GM23248 (cell line): ENCODE measurements at places on chromosomes 7 and 10. TPM values are rescaled to one million over a fixed set of nuclear protein-coding genes. Genes with fewer than 3 reads are reported as not detected.

DNA sequence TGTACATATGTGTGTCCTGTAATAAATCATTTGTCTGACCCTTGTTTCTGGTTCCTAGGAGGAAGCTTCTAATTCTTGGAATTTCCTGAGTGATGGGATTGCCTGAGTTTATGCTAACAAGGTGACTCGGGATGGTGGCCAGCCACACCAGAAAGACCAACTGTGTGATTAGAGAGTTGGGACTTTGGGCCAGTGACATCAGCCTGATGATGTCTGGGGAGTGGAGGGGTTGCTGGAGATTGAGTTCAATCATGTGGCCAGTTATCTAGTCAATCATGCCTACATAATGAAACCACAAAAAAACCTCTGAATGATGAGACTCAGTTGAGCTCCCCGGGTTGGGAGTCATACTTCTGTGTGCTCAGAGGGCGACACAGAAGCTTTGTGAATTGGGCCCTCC lies 23.5 kb upstream of the CARD11 start:
- no peak for DNase-seq

TMEM176A gene
- not detected in 2 replicates for total RNA-seq

- no peak for DNase-seq
Measured at GRCh38 chr7:103803631-103804030, 185.8 kb downstream of the RELN start.

DNA sequence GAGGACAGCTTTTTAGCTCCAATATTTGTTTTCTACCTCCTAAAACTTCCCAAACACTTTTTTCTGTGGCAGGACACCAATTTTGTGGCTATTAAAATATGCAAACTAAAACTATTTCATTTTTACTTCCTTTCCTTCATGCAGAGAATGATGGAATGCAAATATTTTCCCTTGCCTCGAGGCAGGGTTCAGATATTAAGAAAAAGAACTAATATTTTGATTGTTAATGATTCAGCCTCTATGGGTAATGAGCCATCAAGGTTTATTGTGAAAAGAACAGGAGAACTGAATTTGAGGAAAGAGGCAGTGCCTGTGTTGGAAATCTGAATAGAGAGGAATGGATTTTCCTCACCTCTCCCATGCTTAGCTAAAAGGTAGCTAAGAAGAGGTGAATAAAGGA lies 43.1 kb upstream of the CASD1 start:
- no peak for DNase-seq

DNA sequence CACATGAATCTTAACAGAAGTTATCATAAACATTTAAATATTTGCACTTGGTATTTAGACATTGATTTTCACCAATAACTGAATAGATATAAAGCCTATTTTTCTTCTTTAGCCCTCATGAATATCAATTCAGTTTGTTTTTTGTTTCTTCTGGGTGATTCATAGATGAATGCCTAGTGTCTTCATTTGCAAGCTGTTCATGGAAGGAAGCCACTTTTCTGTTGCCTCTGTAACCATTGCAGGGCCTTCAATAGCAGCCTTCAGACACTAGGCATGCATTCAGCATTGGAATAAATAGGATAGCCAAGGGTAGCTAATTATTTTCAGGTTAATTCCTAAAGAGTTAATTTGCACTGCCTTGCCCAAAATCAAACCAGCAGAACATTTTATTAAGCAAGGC lies 375.3 kb downstream of the DPP6 start:
- DNase-seq = no peak

DNA sequence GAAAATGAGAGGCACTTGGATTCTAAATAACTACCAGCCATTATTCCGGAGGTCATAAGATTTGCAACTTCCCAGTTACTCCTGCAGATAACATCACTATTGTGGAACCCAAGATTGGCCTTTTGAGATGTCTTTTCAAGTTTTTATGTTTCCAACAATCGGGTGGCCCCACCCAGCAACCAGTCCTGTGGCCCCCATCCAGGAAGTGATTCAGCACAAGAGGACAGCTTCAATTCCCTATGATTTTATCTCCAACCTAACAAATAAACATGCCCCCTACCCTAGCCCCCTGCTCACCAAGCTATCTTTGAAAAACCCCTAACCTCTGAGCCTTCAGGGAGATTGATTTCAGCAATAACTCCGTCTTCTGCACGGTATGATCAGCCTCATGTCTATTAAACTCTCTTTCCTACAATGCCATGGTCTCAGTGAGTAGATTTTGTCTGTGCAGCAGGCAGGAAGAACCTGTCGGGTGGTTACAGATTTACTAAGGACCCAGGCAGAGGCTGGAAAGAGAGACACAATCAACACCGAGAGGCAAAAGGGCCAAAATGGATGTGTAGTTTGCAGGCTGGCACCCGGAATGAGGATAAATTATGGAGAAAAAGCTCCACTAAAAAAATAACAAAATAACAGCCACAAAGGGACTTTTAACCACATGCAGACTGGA lies 83.9 kb upstream of the UNC5B start:
- peak; percentile 41 for DNase-seq

DNA sequence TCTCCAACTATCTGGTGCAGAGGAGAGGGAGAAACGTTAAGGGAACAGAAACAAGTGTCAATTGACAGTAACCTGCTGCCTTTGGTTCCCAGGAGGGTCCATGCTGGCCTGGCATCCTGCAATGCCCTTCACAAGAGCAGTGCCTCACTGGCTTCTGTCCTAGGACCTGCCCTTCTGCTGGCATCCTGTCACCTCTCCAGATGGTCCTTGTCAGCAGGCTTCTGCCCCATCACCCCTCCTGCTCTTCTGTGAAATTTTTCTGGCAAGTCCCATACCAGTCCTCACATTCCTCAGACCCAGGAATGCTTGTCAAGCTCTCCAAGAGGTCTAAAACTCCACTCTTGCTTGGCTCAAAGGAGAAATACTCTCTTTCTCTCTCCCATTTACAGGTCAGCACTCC lies 34.2 kb downstream of the C10orf67 start:
- no peak for DNase-seq

- DNase-seq = no peak
Measured at GRCh38 chr7:84324136-84324630, 129.6 kb upstream of the SEMA3A start.

GRCh38 chr7:22427855-22428254 lies 70.9 kb upstream of the RAPGEF5 start:
- DNase-seq = no peak

RTKN2 gene
- total RNA-seq = under 0.01 and 0.11 TPM in 2 replicates

DNA sequence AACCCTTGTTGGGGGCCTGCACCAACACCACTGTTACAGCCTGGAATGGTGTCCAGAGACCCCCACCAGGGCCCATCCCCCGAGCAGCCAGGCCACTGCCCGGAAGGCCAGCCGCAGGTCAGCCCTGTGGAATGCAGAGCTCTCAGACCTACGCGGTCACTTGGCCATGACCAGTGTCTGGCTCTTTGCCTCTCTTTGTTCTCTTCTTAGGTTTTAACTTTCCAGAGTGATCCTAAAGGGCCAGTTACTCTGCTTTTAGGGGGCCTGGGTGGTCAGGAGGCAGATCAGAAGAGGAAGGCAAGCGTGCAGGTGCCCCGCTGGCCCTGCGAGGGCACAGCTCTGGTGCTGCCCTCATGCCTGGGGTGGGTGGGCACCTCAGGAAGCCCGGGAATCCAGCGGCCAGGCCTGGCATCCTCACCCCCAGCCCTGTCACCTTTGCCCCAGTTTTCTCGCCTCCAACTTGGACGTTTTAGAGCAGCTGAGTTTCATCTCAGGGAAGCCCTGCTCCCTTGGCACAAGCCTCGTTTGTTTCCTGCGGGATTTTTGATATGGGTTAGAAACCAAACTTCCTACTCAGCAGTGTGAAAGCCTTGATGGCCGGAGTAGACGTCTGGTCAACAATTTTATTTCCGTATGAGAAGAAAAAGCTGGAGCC lies 62.5 kb upstream of the CHST15 start:
- peak; percentile 15 for DNase-seq

C7orf57 gene
- not detected in 2 replicates for total RNA-seq

DNA sequence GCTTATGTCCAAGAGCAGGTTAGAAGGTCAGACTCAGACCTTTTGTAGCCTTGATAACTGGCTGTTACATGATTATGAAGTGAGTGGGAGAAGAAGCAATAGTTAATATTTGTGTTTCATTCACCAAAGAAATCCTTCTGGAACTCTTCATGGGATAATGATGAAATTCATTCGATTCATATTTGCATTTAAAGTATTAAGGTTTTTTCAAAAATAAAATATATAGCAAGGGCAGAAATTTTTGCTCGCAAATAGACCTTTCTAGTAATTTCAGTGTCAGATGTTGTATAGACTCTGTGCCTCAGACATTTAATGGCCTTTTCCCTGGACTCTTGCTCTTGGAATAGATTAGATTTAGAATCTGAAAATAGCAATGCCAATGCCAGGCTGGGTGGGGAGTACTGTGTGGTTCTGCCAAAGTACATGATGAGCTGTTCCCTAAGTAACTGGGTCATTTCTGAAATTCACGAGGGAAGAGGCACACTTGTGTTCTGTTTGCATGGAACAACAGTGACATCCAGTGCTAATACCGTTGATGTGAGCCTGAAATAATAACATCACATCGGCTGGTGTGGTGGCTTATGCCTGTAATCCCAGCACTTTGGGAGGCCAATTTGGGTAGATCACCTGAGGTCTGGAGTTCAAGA lies 119.2 kb downstream of the MBL2 start:
- DNase-seq = peak; percentile 39

GRCh38 chr10:31004611-31005193 lies 27.0 kb downstream of the ZNF438 start:
- DNase-seq = peak; percentile 89

GRCh38 chr10:13291061-13291460 lies 8.8 kb downstream of the PHYH start:
- peak; percentile 7 for DNase-seq
